ENCODE measurements at places on chromosomes 16 and 17.

DNA sequence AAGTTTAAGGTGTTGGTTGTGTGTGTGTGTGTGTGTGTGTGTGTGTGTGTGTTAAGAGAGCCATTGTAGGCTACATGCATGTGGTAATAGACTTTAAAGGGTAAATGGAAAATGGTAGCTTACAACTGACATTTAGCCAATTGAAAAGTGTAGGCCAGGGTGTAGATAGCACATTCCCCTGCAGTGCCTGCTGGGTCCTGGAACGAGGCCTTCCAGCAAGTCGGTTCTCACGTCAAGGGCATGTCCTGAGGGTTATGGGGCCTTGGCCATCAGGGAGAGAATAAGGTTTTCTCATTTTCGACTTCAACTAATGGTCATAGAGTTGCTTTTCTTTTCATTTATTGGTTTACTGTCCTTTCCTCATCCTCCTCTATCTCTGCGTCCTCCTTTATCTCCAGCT is 65.1 kb downstream of the RPTOR start:
- no peak for DNase-seq

GRCh38 chr17:81515530-81516041 is 3.0 kb upstream of the ACTG1 start:
- DNase-seq = no peak

- DNase-seq = no peak
Measured at GRCh38 chr16:88840600-88841215, 16.0 kb downstream of the GALNS start.

- no peak for DNase-seq
Measured at GRCh38 chr17:51801626-51802025, 356.9 kb downstream of the CA10 start.

GRCh38 chr17:62760945-62761267 is 47.2 kb downstream of the MARCHF10 start:
- DNase-seq = no peak

GRCh38 chr16:53643474-53643873 is 60.2 kb downstream of the RPGRIP1L start:
- no peak for DNase-seq

- no peak for DNase-seq
Measured at GRCh38 chr17:74959826-74960515, 12.6 kb downstream of the HID1 start.

DNA sequence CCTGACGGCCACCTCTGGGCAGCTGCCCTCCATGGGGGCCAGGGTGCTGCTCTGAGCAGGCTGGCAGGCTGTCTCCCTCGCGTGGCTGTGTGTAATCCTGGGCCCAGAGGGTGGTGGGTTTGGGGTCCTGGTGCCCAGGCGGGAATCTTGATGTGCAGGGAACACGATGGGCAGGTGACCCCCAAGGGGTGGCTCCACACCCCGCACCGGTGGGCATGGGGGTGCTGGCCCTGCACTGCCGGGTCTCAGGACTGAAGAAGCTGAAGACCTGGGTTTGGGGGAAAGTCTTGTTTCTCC is 8.6 kb downstream of the CHMP6 start:
- no peak for DNase-seq

GRCh38 chr17:5485270-5486205 is at the start of gene DERL2:
DERL2 (minus strand) TSS chr17:5486178; CDS start chr17:5486161, 17 bp downstream.
- DNase-seq = no peak

GRCh38 chr17:9431620-9432019 is 144.0 kb downstream of the STX8 start:
- DNase-seq = no peak

DNA sequence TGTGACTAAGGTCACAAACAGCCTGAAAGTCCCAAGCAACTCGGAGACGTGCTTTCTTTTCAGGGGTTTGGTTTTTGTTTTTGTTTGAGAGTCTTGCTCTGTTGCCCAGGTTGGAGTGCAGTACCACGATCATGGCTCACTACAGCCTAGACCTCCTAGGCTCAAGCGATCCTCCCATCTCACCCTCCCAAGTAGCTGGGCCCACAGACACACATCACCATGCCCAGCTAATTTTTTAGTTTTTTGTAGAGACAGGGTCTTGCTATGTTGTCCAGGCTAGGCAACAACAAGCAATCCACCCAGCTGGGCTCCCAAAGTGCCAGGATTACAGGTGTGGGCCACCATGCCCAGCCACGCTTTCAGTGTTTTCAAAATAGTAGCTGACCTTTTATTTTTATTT is 19.8 kb upstream of the GGA2 start:
- no peak for DNase-seq

GRCh38 chr17:20122254-20122879 is 113.2 kb downstream of the SPECC1 start:
- no peak for DNase-seq

- no peak for DNase-seq
Measured at GRCh38 chr16:84616515-84616914, 1.4 kb downstream of the COTL1 start.

DNA sequence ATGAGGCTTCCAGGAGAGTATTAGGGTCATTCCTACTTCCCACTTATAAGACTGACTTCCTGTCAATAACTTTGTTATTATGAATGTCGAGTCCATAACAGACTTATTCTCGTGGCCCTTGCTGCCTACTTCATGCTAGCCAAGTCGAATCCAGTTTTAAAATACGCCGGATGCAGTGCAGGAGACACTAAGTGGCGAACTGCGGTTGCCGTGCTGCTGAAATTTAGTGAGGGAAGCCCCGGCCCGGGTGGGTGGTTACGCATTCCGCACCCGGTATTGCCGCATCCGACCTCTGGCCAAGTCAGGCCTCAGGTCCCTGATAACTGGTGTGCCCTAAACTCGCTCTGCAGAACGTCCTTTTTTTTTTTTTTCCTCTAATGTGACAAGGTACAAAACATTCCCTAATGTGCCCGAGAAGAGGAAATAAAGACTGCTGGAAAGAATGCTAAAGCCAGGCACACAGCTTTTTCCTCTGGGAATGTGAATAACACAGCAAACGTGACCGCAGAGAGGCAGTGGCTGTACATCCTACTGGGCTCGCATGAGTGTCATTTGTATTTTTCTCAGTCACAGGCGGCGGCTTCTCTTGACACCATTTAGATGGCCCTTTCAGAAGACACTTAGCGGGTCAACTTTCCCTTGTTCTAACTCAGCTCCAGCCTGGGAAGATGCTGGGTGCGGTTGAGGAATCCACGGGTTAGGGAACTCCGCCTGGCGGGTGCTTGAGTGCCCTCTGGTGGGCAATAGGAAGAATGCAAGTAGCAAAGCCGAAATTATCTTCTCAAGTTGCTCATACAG is 7.1 kb upstream of the AKTIP start:
- peak; percentile 70 for DNase-seq

DNA sequence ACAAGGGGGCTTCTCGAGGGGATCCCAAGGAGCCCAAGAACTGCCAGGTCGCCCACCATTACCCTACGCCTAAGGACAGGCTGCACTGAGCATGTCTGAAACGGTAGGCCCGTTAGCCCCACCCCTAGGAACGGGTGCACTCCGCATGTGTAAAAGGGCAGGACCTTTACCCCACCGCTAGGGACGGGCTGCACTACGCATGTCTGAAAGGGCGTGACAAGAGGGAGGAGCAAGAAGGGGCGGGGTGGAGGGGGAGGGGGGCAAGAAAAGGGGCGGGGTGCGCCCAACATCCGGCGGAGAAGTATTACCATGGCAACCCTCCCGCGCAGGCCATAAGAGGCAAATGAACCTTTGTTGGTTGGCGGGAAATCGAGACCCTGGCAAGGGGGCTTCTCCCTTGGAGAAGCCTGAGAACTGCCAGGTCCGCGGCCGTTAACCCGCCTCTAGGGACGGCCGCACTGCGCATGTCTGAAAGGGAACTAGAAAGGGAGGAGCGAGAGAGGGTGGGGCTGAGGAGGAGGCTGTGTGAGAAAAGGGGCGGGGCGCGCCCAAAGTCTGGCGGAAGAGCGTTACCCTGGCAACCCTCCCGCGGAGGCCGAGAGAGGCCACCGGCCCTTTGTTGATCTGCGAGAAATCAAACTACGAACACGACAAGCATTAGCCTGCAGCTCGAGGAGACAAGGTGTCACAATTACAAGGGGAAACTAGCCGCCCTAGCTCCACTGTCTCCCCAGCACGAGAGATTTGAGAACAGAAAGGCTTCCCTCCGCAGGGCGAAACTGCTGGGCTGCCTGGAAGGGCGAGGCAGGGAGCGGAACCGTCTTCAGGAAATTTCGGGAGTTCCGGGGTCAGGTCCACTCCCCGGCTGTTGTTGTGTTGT is 2046.8 kb downstream of the TP53TG3F start:
- DNase-seq = no peak

GRCh38 chr17:5592382-5592781 is 8.1 kb upstream of the NLRP1 start:
- DNase-seq = no peak

GRCh38 chr17:17805575-17805974 is 31.2 kb downstream of the SREBF1 start:
- DNase-seq = no peak

DNA sequence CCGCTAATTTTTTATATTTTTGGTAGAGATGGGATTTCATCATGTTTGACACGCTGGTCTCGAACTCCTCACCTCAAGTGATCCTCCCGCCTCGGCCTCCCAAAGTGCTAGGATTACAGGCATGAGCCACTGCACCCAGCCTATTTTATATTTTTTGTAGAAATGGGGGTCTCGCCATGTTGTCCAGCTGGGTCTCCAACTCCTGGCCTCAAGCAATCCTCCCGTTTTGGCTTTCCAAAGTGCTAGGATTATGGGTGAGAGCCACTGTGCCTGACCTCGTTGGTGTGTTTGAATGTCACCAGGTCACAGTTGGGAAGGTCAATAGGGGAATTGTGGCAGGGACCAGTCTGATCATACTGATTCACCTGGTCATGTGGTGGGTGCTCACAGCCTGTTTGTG is 56.7 kb upstream of the NKD1 start:
- DNase-seq = no peak

DNA sequence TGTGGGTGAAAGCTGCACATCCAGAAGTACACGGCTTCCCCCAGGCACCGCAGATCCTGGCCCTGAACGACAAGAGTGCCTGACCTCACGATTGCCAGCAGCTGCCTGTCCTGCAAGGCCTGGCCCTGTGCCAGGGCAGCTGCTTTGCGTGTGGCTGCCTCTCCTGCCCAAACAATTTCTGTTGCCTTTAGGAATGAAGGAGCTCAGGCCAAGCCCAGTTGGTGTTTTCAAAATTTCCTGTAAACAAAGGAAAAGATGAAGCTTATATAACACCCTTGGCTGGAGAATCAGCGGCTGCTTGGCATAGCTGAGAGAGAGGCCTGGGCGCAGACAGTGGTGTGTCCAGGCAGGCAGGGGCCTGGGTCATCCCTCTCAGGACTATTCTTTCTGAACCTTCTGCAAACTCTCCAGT is 11.7 kb upstream of the SLC47A2 start:
- no peak for DNase-seq

- no peak for DNase-seq
Measured at GRCh38 chr17:27631411-27631760, 398 bp downstream of the LGALS9 start.

DNA sequence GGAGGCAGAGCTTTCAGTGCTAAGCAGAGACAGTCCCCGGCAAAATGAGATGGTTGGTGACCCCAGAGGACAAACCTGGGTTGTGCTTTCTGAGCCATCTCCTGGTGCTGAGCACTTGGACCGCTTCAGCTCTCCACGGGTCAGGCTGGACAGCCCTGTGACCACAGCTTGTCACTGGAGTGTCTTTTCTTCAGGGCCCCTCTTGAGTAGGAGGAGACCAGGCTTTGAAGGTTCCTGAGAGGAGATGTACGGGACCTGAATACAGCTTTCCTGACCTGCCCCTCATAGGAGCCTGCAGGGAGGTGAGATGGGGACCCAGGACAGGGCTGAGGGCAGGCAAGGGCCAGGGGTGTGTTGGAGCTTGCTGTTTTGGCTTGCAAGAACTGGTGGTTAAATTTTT is 17.8 kb upstream of the ADGRG1 start:
- DNase-seq = no peak

DNA sequence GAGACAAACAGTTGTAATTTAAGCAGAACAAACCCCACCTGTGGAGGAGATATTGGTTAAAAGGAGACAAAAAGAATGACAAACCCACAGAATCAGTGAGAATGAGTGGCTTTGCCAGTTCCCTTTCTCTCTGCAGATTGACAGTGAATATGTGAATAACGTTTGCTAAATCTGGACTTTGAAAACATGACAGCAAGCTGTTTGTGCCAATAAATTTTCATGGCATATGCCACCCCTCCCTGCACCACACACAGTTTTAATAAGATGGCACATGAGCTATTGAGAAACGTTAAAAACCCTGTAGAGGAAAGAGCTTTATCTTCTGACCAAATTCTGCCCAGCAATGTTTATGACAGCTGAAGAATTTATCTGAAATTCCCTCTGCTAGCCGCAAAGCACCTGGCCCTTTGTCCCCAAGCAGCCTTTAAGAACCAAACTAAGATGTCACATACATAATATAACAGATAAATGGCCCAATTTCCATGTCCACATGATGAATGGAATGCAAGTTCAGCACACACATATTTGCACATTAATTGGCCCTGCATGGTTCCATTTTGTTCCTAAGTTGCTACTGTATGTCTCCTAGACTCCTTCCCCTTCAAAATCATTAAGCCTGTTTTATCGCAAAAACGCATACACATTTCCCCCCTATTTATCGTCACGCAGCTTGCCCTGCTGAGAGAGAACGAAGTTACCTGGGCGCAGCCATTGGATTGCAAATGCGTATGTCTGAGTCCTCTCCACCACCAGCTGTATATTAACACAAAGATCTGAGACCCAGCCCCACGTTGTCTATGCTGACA is 773.5 kb upstream of the EEF2KMT start:
- no peak for DNase-seq

DNA sequence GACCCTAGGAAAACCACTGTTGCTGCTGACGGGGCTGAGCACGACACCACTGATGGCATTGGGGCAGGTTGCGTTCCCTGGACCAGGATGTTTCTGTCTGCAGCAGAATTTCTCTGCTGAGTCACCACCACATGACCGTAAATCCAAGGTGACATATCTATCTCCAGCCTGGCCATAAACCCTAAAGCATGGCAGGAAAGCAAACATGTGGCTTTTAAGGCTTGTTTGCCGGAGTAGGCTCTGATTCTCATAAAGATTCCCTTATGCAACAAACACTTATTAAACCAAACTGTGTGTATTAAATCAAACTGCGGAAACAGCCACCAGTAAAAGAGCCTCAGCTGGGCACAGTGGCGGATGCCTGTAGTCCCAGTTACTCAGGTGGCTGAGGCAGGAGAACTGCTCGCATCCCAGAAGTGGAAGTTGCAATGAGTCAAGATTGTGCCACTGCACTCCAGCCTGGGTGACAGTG is 17.3 kb downstream of the MPHOSPH6 start:
- no peak for DNase-seq

DNA sequence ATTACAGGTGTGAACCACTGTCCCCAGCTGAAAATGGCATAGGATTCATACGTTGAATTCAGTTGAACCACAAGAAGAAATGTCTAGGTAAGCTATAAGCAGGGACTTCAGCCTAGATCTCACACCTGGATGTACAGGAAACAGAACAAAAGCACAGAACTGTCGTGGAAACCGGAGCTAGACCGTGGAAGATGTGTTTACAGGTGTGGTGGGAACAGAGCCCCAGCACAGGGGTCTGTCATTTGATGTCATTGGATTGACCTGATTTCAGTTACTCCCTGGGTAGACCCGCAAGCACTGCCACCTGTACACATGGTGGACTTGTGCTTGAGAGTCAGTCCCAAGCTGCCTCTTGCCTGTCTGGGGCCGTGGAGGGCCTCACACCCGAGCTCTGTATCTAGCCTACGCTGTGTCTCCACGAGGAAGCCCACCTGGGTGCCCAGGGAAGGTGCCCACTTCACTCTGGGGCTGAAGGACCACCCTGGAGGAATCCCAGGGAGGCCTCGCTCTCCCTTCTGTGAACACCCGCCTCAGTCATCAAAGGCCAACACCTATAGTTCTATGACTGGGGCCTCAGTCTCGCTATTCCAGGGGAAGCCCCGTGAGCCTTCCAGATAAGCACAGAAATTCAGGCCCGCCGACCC is 32.2 kb upstream of the MLKL start:
- DNase-seq = no peak
